ENCODE measurements at places on chromosomes 1 and 21.

GRCh38 chr1:65527190-65527589 is 106.7 kb downstream of the LEPR start:
- peak; percentile 27 for DNase-seq

GRCh38 chr1:190832511-190832910 is 354.8 kb upstream of the BRINP3 start:
- DNase-seq: no peak

GRCh38 chr1:23209770-23210169 is 7.5 kb downstream of the HTR1D start:
- DNase-seq: no peak

GRCh38 chr1:86489242-86489878 is 20.6 kb downstream of the CLCA1 start:
- DNase-seq: no peak

GRCh38 chr1:60273185-60273584 is 199.6 kb upstream of the C1orf87 start:
- DNase-seq: no peak

GRCh38 chr1:52544665-52545525 is 8.0 kb downstream of the TUT4 start:
- DNase-seq: no peak

GRCh38 chr1:13560541-13560940 is 23.1 kb upstream of the PDPN start:
- no peak for DNase-seq

GRCh38 chr1:41915786-41916571 is 2.7 kb downstream of the HIVEP3 start:
- no peak for DNase-seq

GRCh38 chr1:32404946-32405345 is 10.7 kb upstream of the BSDC1 start:
- DNase-seq: peak; percentile 36

DNA sequence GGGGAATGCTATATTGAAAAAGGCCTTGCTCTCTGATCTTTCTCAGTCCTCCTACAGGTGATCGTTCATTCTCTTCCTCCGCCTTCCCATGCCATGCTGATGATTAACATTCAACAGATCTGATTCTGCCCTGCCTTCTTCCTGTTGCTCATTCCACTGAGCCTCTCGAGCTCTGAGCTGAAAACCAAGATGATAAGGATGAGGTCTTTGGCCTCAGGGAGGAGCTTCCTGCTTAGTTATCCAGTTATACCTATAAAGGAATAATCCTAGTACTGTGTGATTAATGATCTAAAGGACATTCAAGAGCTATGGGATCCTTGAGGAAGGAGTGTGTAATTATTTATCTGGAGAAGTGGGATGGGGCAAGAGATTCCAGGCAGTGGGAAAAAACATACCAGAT is 25.2 kb upstream of the MAP3K7CL start:
- DNase-seq: no peak
